ENCODE measurements at places on chromosomes 3 and 15.

DNA sequence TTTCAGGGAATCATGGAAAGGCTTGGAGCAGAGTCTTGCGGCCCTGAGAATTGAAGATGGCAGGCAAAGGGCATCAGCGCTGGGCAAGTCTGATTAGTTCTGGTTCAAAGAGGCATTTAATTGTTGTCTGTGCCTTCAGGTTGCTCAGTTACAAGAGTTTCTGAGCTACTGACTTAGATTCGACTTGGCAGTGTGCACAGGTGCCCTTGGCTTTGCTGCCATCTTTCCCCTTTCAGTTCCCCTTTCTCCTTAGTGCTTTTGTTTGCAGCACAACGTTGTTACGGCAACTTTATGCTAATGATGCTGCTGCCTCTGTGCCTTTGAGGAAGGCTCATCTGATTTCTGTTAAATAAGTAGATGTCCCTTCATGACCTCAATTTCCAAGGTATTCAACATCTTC lies 12.5 kb downstream of the P2RY14 start:
- DNase-seq, result no peak

GRCh38 chr15:65323071-65323511 lies 18.6 kb downstream of the RNU5B-1 start:
- DNase-seq, result peak; percentile 4

DNA sequence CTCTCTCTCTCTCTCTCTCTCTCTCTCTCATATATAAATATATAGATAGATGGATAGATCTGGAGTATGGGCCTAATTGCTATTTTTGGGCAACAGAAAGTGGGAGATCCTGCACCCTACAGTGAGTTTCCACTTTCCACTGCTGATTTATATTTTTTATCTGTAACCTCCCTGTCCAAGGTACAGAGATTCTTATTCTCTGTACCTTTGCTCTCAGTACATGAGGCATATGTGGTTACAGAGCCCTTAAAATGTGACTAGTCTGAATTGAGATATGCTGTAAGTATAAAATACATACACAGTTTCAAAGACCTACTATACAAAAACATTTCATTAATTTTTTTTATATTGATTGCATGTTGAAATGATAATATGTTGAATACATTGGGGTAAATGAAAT lies 51.1 kb upstream of the FOXP1 start:
- no peak for DNase-seq

- DNase-seq, result no peak
Measured at GRCh38 chr15:43102187-43102586, 3.7 kb downstream of the UBR1 start.

DNA sequence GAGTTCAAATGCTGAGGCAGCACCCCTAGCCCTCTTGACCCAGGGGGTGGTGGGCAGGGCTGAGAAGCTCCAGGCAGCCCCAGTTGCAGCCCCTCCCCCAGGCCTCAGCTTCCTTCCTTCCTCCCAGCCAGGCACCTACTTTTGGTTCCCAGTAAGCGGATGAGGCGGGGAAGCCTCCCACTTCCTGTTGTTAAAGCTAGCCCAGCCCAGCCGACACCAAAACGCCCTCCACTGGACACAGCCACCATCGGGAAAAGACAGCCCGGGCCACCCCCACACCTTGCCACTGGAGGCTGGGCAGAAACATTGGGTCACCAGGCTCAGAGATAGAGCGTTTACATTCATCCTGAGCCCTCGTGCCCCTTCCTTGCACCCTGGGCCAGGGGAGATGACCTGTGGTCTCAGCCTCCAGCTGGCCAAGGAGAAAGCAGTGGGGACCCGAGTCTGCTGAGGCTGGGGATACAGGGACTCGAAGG lies 3.5 kb downstream of the DUSP7 start:
- peak; percentile 31 for DNase-seq

GRCh38 chr3:128077665-128078064 lies 25.4 kb downstream of the SEC61A1 start:
- no peak for DNase-seq

DNA sequence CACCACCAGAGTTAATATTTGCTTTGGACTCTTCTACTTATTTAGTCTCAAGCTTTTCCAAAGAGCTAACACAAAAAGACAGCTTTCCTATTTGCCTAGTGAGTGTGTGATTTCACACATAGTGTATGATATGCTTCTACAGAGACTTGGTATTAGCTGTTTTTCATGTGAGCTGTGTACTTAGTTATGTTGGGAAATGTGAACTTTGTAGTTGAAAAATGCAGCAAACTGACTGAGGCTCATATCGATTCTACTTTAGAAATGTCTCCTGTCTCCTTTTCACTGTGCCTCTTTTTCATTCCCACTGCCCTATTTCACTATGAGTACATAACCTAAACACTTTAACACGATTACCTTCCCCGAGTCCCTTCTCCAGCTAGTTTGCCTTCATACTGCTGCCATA lies 136.5 kb downstream of the ALCAM start:
- no peak for DNase-seq

DNA sequence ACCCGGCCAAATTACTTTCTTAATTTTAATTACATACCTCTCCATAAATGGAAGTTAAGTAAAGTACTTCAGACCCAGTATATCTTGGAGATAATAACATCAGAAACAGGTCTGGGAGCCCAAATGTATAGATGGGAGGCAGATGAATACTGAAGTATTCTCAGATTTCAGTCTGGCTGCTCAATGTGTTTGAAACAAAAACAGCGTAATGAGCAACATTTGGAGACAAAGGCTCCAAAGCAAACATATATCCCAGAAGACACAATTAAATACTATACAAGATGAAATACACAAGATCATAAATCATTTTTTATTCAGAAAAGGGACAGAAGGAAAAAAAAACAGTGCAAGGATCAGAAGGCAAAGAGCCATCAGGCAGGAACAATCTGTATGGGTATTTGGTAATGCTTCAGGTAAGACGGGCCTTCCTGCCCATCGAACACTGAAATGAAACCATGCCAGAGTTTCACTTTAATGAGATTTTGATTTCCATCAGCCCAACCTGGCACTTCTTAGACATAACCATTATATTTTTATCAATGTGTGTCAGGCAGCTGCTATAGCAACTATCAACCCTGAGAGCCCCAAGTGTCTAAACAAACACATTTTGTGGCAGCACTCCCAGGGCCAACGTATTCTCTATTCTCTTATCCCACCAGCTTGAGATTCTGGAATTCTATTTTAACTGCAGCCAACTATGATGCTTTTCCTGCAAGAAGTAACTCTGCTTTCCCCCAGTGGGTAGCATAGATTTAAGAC lies 210.8 kb downstream of the STT3B start:
- DNase-seq, result no peak

- DNase-seq, result no peak
Measured at GRCh38 chr3:159938714-159939113, 49.9 kb upstream of the IL12A start.

DNA sequence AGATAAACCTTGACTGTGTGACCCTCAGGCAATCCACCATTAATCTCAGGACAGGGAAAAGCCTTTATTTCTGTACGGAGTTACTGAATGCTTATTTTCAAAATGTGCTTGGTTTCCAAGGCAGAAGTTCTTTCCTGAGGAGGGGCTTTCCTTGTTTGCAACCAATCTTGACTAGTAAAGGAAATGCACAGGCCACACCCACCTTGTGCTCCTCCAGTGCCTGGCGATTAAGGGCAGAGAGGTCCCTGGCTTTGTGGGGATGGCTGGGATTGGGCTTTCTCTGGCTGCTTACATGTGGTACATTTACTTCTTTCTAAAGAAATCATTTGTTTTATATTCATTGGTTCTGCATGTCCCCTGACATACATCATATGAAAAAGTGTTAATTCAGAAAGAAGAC lies 47.8 kb downstream of the ZNF621 start:
- DNase-seq, result no peak

DNA sequence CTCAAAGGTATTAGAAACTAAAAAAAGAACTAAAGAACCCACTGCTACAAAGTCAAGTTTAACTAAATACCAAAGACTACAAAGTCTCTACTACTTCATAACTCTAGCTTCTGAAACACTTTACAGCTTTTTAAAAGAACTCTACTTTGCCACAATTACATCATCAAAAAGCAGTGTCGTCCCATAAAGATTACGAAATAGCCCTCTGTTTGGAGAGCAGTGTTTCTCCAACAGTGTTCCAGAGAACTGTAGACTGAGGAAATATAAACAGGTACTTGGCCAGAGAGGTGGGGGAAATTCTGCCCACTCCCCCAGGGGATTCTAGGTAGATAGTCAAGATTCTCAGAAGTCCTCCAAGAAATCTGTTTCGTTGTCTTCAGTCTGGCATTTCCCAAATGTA lies 225.6 kb downstream of the PDZRN3 start:
- DNase-seq, result peak; percentile 35

- no peak for DNase-seq
Measured at GRCh38 chr3:194206320-194206719, 70.4 kb downstream of the HES1 start.

DNA sequence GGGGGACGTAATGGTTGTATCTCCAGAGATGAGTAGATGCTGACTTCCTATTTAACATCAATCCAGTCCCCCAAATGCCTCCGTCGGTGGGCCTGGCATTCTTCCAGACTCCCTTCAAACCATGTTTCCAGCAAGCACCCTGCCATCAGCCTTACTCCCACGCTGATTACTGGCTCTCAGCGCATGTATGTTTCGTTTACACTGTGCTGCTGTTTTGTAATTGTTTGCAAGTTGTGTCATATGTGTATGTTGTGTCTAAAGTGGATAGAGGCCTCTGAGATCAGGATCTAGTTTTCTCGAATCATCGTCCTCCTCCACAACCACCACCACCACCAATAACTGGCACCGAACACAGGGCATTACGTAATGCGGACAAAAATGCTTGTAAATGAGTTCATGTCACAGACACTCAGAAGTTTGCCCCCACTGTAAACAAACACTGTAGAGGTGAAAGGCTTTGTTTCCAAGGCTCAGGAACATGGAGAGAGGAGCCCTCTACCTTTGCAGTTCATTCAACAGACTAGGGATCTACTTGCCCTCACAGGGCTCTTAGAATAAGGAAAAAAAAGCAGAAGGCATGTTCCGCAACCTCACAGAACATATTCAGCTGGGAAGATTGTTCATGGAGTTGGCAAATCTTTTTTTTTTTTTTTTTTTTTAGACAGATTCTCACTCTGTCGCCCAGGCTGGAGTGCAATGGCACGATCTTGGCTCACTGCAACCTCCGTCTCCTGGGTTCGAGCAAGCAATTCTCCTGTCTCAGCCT lies 46.1 kb upstream of the SEMA4B start:
- DNase-seq, result peak; percentile 79

DNA sequence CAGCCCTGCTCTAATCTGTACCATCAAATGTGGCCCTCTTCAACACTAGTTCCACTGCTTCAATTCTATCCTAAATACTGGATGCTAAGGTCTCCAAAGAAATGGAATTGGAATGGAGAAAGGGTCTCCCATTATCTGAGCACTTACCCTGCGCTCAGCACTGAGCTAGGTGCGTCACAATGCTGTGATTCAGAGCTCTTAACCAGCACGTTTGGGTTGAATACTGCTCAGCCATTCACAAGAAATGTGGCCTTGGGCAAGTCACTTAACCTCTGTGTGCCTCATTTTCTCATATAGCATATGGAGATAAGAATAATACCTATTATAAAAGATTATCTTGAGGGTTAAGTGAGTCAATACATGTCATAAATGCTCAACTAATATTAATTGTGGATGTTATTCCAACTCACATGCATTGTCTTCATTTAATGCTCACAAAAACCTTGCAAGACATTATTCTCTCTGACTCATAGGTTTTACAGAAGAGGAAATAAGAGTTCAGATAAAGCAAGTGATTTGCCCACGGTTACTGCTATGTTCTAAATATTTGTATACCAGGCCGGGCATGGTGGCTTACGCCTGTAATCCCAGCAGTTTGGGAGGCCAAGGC lies 27.4 kb upstream of the SRGAP3 start:
- no peak for DNase-seq

- DNase-seq, result no peak
Measured at GRCh38 chr15:31824024-31824423, 206.3 kb upstream of the CHRNA7 start.

DNA sequence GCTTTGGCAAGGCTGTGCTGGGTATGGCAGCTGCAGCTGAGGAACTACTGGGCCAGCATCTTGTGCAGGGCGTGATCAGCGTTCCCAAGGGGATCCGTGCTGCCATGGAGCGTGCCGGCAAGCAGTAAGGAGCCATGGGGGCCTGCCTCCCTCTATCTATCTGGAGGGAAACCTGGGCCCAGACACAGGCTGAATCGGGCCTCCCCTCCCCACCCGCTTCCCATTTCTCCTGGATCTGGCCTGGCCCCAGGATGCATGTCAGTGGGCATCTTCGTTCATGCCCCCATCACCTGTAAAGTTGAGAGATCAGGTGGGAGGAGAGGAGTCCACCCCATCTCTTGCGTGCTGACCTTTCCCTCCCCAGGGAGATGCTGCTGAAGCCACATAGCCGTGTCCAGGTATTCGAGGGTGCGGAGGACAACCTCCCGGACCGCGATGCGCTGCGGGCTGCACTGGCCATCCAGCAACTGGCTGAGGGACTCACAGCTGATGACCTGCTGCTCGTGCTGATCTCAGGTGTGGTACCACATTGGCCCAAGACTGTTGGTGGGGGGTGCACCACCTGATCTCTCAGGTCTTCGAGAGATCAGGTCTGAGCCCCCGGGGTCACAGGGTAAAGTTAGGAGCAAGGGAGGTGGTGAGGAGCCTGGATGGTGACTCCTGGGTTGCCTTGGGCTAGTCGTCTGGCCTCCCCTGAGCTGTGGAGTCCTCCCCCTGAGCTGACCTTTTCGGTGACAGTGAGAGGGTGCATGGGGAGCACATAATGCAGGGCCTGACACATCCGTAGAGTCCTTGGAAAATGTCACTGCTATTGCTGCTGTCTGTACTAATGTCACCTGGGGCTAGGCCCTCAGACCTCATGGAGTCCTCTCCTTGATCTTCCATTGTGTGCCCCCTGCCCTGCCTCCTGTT lies 3.2 kb downstream of the GLYCTK start:
- DNase-seq, result no peak

GRCh38 chr3:138418601-138419206 lies 15.7 kb upstream of the ESYT3 start:
- no peak for DNase-seq

GRCh38 chr3:128188956-128189355 lies 35.7 kb downstream of the EEFSEC start:
- no peak for DNase-seq

GRCh38 chr3:175445741-175446140 lies 586.6 kb downstream of the NAALADL2 start:
- DNase-seq, result no peak

- DNase-seq, result no peak
Measured at GRCh38 chr3:136899622-136900158, 37.7 kb downstream of the NCK1 start.

GRCh38 chr3:197302033-197302432 lies 3.6 kb upstream of the DLG1 start:
- no peak for DNase-seq

GRCh38 chr3:117922039-117922438 lies 1112.6 kb downstream of the IGSF11 start:
- DNase-seq, result no peak

- DNase-seq, result peak; percentile 9
Measured at GRCh38 chr3:183265834-183266417, 12.9 kb downstream of the B3GNT5 start.

- DNase-seq, result no peak
Measured at GRCh38 chr15:78149805-78150751, 916 bp downstream of the IDH3A start.

- DNase-seq, result no peak
Measured at GRCh38 chr3:196414469-196414868, 17.8 kb downstream of the UBXN7 start.

Measured in BJ (cell line).